AG09309 (cell line): ENCODE measurements at places on chromosomes 5 and 9.

GRCh38 chr5:131854134-131854533, 57.3 kb upstream of the FNIP1 start:
- DNase-seq: no peak

GRCh38 chr9:101671567-101671966, 66.9 kb downstream of the GRIN3A start:
- no peak for DNase-seq

DNA sequence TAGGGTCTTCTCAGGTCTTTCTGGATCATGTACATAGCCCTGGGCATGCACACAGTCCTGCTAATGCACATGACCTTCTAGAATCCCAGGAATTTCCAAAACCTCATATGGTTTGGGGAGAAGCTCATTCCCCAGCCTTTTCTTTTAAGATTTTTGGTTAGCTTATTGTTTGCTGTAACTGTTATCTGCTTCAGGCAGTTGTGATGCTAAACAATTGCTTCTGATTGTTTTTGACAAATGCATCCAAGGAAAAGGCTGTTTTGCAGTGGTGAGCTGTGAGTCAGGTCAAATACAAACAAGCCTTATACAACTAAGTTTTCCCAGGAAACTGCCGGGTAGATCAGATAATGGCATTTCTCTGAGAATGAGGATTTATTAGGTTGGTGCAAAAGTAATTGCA, 32.7 kb downstream of the SMC5 start:
- DNase-seq: no peak

- no peak for DNase-seq
These were observed 1174.8 kb downstream of the MAT2B start for GRCh38 chr5:164680216-164680615.

- no peak for DNase-seq
These were observed 5.8 kb upstream of the TRIM41 start for GRCh38 chr5:181217111-181217802.

GRCh38 chr9:112069318-112070169, 105.6 kb downstream of the SUSD1 start:
- DNase-seq: no peak

GRCh38 chr9:73451003-73451402, 299.3 kb downstream of the ANXA1 start:
- DNase-seq: no peak

DNA sequence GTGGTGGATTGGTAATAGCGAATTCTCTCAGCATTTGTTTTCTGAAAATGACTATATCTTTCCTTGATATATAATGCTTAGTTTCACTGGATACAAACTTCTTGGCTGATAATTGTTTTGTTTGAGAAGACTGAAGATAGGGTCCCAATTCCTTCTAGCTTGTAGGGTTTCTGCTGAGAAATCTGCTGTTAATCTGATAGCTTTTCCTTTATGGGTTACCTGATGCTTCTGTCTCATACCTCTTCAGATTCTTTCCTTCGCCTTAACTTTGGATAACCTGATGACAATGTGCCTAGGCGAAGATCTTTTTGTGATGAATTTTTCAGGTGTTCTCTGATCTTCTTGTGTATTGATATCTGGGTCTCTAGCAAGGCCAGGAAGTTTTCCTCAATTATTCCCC, 94.7 kb upstream of the ACO1 start:
- DNase-seq: no peak

- DNase-seq: no peak
These were observed 222.4 kb downstream of the TSSK1B start for GRCh38 chr5:113212244-113212920.

DNA sequence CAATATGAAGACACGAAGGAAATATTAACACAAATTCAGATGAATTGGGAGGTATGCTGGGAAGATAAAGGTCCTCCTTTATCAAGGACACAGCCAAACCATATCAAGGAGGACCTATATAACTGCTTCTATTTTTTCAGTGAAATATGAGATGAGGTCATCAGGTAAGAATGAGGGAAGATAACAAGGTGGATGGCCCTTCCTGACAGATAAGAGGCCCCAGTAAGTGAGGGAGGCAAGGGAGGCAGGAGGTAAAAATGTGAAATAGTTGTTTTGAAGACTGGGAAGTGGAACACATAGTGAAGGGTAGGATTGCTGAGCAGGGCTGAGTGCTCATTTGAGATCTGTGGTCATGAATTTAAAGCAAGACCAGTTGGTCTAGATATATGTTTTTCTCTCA, 60.0 kb upstream of the FOXE1 start:
- no peak for DNase-seq

DNA sequence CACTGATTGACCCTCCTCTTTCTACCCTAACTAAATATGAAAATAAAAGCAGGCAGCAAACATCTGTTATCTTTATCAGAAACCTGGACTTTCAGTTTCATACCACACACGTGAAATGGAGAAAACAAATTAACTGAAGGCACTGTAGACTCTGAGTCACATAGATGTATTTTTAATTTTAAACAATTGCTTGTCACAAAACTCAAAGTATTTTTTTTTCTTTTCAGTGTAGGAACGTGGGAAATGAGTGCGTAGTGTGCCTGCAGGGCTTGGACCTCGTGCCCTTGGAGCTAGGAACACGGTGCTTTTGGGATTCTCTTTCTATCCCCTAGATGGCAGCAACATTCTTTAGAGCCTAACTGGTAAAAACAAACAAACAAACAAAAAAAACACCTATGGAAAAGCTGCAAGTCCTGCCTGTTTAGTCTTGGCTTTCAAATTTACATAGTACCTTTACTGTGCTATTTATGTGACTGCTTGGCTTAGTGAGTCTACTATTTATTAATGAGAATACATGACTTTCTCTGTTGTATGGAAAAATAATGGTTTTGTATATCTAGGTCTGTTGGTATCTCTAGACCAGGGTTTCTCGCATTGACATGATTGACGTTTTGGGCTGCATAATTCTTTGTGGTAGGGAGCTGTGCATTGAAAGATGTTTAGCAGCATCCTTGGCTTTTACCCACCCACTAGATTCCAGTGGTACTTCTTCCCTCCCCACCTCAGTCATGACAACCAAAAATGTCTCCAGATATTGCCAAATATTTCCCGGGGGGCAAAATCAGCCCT, 16.8 kb upstream of the ACTBL2 start:
- no peak for DNase-seq

GRCh38 chr9:136541709-136542108, 4.1 kb downstream of the NOTCH1 start:
- DNase-seq: no peak

- no peak for DNase-seq
These were observed 1.4 kb downstream of the ADAMTS2 start for GRCh38 chr5:179343719-179344430.

- DNase-seq: no peak
These were observed 46.8 kb upstream of the RNF20 start for GRCh38 chr9:101486693-101487442.
